ENCODE measurements at places on chromosomes 11 and 22.
A peak's percentile ranks its signal among the peaks of the same experiment; 100 is the strongest.

- DNase-seq = peak; percentile 44
These were observed at the start of gene ATXN10 for GRCh38 chr22:45671783-45672563. Gene ATXN10 (plus strand): TSS chr22:45671834. CDS start chr22:45672064, 230 bp downstream.

- no peak for DNase-seq
These were observed 64.2 kb downstream of the PRR5L start for GRCh38 chr11:36360318-36360717.

GRCh38 chr11:75303544-75304224 lies 47.8 kb downstream of the ARRB1 start:
- DNase-seq = no peak

GRCh38 chr22:38172832-38173640 lies 8.6 kb downstream of the PLA2G6 start:
- DNase-seq = no peak

DNA sequence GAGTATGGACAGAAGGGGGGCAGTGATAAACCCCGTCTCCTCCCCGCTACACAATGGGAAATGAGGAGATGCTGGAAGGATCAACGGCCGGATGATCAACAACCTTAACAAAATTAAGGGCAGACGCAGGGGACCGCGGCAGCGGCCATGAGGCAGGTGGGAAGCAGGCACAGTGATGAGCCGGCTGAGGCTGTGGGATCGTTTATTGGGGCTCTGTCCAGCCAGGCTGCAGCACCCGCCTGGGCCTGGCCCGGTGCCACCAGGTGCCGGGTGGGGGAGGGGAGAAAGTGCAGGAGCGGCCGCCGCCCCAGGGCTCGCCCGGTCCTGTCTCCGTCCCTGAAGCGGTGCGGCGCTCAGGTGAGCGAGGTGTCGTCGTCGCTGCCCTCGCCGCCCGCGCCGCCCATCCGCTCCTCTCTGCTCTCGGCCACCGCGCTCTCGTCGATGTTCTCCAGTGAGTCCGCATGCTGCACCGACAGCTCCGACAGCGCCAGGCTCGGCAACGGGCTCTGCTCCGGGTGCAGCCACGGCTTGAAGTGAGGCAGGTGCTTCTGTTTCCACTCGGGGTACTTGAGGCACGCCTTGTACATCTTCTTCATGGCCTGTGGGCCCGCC lies 2.4 kb upstream of the ARAP1 start:
- no peak for DNase-seq

DNA sequence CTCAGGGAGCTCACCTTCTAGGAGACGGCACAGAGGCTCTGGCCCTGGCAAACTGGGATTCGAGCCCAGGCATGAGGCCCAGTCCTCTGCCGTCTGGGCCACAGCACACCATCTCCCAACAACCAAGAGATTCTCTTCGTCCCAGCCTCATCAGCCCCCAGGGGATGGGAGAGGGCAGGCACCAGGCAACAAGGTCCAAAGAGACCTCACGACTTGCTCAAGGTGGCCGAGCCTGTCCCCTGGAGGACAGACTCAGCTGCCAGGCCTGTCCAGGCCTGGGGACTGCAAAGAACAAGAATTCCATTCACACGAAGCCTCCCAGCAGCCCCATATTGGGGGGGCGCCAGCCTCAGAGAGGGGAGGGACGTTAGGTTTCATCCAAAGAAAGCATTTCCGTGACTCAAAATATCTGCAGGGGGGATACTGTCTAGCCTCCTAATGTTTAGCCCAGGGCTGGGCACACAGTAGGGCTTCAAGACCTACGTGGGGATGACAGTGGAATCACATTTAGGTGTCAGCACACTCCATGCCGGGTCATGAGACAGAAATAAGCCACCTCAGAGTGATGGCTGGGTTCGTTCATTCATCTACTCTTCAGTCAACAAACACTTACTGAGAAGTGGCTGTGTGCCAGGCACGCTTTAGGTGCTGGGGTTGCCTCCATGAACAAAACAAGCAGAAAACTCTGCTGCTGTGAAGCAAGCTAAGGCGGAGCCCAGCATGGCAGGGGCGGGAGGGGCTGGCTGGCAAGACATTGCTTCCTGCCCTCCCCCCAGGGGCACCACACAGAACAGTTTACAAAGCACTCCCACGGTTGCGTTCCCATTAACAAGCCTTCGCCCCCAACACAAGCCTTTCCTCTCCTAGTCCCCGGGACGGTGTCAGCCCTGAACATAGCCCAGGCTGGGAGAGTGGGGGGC lies 1.2 kb downstream of the CARNS1 start:
- DNase-seq = no peak

DNA sequence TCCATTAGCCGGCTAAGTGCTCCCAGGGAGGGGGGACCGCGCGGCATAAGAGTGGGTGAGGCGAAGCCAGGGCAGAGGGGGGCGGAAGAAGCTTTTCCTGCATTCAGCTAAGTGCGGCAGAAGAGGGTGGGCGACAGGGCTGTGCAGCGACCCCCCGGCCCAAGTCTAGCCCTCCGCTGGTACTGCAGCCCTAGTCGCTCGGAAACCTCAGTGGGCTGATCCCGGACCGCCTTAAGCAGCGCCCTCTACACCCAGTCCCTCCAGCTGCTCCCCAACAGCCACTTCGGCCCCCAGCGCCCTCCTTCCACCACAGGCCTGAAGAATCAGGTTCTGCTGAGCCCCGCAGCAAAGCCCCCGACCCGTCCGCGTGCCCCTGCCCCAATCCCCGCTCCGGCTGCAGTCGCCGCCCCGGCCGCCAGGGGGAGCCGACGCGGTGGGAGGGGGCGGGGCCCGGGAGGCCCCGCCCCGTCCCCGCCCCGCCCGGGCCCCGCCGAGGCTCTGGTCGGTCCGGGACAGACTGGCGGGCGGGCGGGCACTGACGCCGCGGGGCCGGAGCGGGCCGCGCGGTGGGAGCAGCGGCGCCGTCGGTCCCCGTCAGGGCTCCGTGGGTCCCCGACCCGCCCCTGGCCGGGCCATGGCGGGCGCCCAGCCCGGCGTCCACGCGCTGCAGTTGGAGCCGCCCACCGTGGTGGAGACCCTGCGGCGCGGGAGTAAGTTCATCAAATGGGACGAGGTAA lies at the start of gene PLCB3:
PLCB3 (plus strand) TSS at position 515 of the 737 bp plus-strand sequence; CDS start at position 635, 120 bp downstream.
- no peak for DNase-seq

- no peak for DNase-seq
These were observed 412.9 kb downstream of the METTL15 start for GRCh38 chr11:28521075-28521474.

GRCh38 chr11:117972044-117972443 lies 14.2 kb upstream of the IL10RA start:
- DNase-seq = no peak

GRCh38 chr22:19579115-19579811 lies 55.1 kb upstream of the CLDN5 start:
- DNase-seq = no peak

DNA sequence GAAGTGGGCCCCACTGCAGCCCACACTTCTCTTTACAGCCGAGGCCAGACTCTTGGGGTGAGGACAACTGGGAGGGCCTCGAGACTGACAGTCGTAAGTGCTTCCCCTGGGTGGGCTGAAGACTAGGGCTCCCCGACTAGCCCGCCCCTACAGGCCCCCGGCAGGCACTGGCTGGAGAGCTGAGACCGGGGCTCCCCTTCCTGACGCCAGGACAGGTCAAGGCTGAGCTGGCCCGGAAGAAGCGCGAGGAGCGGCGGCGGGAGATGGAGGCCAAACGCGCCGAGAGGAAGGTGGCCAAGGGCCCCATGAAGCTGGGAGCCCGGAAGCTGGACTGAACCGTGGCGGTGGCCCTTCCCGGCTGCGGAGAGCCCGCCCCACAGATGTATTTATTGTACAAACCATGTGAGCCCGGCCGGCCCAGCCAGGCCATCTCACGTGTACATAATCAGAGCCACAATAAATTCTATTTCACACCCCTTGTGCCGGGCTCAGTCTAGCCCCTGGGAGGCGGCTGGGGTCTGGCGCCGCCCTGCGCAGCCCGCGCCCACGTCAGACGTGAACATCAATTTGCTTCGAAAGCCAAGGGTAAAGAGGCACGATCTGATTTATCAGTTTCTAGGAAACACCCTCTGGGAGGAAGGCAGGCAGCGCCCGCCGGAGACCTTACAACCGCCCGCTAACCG lies 13.5 kb downstream of the SCYL1 start:
- DNase-seq = no peak

- no peak for DNase-seq
These were observed 16.5 kb downstream of the CERK start for GRCh38 chr22:46721501-46722085.

- DNase-seq = no peak
These were observed 60.9 kb downstream of the PDHX start for GRCh38 chr11:34977089-34977912.

DNA sequence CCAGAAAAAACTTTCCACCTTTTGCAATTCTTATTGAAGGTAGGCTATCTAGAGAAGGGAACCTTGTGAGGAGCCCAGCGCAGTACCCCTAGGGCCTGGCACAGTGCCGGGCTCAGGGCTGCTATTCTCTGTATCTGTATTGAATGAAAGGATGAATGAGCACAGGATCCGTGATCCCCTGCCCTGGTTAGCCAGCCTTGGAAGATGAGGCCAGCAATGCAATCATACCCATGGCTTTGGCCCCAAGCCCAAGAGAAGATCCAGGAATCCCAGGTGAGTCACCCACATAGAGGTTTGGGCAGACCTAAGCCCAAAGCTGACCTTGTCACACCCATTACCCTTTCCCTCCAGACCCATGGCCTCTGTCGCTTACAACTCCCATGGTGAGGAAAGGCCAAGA lies 92.5 kb upstream of the CD82 start:
- DNase-seq = no peak

GRCh38 chr11:74153224-74153623 lies 17.6 kb downstream of the C2CD3 start:
- DNase-seq = no peak

- DNase-seq = no peak
These were observed 11.6 kb upstream of the LRRC32 start for GRCh38 chr11:76682106-76682505.

DNA sequence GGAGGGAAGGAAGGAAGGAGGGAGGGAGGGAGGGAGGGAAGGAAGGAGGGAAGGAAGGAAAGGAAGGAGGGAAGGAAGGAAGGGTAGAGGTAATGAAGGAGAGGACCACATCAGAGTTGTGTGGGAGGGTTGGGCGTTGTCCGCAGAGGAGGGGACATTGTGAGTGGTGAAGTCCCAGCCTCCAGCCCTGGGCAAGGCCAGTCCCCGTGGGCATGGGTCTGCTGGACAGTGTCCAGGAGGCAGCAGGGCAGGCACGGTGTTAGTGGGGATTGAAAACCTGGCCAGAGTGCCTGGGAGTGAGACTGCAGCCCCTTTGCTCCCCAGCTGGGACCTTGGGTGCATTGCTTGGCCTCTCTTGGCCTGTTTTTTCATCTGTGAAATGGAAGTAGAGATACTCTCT lies 1462.3 kb downstream of the BRD1 start:
- no peak for DNase-seq

GRCh38 chr11:85949798-85950197 lies 94.6 kb downstream of the CCDC83 start:
- no peak for DNase-seq

DNA sequence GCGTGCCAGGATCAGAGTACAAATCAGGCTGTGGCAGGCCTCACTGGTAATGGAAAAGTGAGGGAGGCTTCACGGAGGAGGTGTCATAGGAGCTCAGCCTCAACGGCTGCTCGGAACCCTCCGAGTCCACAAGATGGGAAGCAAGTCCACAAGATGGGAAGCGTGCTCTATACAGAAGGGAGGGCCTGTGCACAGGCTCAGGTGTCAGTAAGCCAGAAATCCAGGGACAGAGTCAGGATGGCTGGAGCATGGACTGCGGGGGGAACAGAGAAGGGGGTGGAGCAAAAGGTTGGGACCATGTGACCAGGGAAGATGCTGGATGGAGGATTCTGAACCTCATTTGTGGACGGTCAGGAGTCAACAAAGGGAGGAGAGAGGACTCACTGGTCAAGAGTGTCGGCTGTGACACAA lies 3.4 kb upstream of the DPP3 start:
- DNase-seq = no peak

GRCh38 chr11:47192111-47192510 lies 5.9 kb upstream of the PACSIN3 start:
- DNase-seq = no peak

GRCh38 chr22:31289344-31289743 lies 2.9 kb downstream of the PIK3IP1 start:
- no peak for DNase-seq

DNA sequence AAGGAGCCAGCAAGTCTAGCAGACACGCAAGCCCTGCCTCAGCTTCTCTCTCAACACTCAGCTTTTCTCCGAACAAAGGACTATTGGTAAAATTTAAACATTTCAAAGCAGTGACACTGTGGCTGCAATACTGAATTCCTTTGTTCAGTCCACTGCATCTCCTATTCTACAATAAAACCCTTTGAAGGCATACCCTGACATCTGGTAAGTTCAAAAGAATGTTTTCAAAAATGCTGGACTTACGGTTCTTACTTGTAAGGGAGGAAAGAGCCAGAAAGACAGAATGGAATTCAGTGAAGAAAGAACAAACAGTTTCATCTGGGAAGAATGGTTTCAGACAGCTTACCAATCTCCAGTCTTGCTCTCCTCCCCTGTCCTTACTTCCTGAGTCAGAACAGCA lies 12.7 kb upstream of the OR8K1 start:
- DNase-seq = no peak

GRCh38 chr11:14304601-14305000 lies 54.4 kb downstream of the RRAS2 start:
- DNase-seq = no peak

GRCh38 chr11:61754534-61755482 lies 2.4 kb downstream of the MYRF start:
- DNase-seq = no peak

DNA sequence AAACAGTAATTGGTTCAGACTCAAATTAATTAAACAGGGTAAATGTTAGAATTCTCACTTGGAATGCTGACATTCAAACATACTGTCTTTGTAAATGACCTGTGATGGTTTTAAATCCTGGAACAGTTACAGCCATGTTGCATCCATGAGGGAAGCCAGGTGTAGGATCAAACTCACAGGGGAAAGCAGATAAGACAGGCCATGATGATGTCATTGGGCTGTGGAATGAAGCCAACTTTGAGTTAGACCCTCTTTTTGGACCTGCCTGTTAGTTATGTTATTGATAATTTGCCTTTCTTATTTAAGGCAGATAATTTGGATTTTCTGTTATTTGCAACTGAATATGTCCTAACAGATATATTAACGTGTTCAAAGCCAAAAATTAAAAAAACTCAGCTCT lies 39.3 kb upstream of the ABTB2 start:
- DNase-seq = no peak

DNA sequence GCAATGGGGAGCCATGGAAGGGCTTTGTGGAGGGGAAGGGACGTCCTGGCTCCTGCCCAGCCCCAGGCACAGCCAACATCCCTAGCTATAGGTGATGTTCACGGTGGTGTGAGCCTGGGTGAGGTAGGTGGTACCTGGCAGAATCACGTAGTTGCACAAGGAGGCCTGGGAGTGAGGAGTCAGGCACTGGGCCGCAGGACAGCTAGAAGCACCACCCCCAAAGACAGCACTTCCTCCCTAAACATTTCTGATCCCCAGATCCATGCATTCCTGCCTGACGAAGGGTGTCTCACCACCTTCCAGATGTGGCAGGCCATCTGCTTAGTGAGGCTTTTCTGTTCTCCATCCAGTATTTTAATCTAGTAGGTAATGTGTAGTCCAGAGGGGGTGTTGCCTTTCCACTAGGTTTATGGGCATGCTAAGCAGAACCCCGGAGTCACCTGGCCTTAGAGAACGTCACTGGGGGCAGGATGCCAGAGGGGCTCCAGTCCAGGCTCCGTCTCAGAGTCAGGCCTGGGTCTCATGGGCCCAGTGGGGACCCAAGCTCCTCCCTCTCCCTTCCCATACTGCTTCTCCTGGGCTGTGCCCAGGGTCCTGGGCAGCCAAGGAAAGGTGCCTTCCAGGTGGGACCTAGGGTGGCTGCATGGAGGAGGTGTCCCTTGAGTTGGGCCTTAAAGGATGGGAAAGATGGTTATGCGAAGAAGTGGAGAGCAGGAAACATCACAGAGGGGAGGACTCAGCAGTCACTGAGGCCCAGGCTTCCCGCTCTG lies 56.2 kb downstream of the OTOG start:
- DNase-seq = no peak

All from NCI-H1417 treated with DMSO at 0.1 percent for 48 hours (cell line).